ENCODE measurements at places on chromosomes 5 and 9.
A peak's percentile ranks its signal among the peaks of the same experiment; 100 is the strongest.

- no peak for DNase-seq
These were observed 138.5 kb upstream of the TYRP1 start for GRCh38 chr9:12554636-12555035.

DNA sequence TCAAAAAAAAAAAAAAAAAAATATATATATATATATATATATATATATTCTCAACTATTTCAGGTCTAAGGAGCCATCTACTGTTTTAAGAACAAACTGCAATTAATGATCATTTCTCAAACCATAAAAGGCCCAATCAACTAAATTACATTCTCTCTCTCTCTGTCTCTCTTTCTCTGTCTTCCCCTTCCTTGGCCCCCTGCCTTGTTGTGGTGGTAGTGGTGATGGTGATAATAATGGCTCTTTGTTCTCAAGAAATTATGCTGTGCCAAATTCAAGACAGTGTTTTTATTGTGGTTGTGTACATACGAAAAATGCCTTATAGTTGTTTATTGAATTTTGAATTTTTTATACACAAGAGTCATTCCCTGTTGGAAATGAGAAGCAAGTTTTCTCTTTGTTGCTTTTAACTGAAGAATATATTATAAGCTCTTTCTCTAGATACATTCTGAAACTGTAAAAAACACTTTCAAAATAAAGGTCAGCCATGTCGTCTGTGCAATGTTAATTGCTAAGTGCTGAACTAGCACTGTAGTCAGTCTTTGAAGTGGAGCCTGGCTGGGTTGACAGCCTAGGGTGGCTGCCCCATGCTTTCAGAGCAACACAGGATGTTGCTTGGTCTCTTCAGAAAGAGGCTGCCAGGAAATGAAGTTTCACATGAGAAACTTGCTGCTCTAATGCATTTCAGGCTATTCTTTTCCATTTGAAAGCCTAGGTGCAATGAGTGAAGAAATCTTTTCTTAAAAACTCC, 96.0 kb downstream of the HINT1 start:
- no peak for DNase-seq

GRCh38 chr5:2801577-2802525, 50.4 kb upstream of the IRX2 start:
- DNase-seq: no peak

GRCh38 chr9:106620866-106621265, 242.1 kb upstream of the ZNF462 start:
- DNase-seq: no peak

GRCh38 chr9:135551031-135551430, 5.1 kb downstream of the OBP2A start:
- DNase-seq: no peak

DNA sequence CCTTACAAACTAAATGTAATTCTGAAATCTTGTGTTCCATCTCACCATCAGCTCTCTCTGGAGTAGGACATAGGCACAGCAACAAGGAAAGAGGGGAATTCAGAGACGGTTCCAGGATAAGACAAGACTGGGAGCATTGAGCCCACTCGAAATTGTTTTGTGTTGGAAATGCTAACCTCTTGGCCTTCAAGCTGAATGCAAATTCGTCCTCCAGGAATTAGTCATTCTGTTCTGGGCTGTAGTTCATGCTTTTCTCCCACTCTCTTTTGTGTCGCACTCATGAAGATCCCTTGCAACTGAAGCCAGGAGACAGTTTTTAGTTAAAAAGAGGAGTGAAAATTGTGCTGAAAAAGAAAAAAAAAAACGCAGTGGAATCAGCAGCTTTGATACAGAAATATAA, 121.7 kb upstream of the SEMA6A start:
- no peak for DNase-seq

DNA sequence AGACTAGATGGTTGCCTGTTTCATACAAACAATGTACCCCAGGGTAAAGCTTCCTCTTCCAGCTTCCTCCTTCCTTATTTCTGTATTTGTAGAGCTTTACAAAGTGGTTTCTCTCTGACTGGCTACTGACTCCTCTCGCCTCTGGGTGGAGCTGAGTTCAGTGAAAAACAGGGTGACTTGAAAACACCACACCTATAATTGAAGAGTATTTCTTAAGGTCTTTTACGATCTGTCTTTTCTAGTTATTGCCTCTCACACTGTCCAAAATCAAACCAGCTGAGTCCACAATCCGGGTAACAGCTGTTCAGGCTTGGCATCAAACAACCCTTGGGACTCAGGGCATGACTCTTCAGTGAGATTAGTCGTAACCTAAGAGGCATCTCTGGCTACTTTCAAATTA, 200.4 kb downstream of the ARRDC3 start:
- peak; percentile 40 for DNase-seq
